B cell (primary cell): ENCODE measurements at places on chromosomes 6 and 20. TPM values are rescaled to one million over a fixed set of nuclear protein-coding genes. Genes with fewer than 3 reads are reported as not detected.

GRCh38 chr6:37244430-37245310, 12.9 kb upstream of the TBC1D22B start:
- H3K36me3 ChIP-seq: no peaks in the 10 kb centered on the region
- no peak overlapping the region for H3K4me3 ChIP-seq
- no peak overlapping the region for H3K27ac ChIP-seq
- no peaks in the 10 kb centered on the region for H3K27me3 ChIP-seq

GRCh38 chr6:134238960-134239795, 78.7 kb downstream of the SGK1 start:
- DNase-seq: no peak
- peaks cover 51% of the 10 kb centered on the region for H3K4me1 ChIP-seq
- no peak overlapping the region for H3K27ac ChIP-seq
- no peaks in the 10 kb centered on the region for H3K27me3 ChIP-seq
- H3K4me3 ChIP-seq: no peak overlapping the region
- no peaks in the 10 kb centered on the region for H3K36me3 ChIP-seq

- peak overlapping the region; percentile 100 for H3K27ac ChIP-seq
- DNase-seq: peak; percentile 94
- peak overlapping the region; percentile 60 for H3K4me3 ChIP-seq
- H3K4me1 ChIP-seq: peaks cover 94% of the 10 kb centered on the region
Measured at GRCh38 chr6:167113047-167113754, 9.7 kb upstream of the CCR6 start.

DNA sequence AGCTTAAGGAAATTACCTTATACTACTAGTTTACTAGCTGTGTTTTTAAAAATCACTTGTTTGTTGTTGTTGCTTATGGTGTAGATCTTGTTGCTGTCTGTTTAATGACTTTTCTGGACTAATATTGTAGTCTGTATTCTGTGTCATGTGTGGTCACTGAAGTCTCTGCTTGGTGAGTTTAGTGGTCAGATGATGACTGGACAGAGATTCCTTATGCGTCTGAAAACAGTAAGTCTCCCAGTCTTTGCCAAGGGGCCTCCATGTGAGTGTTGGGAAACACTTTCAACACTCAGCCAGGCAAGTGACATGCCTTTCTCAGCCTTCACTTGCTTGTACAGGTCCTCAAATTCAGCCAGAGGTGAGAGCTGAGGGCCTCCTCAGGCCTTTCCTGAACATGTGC, 256.9 kb upstream of the RNF24 start:
- no peak overlapping the region for H3K4me3 ChIP-seq
- peaks cover 3% of the 10 kb centered on the region for H3K27me3 ChIP-seq
- DNase-seq: no peak
- no peak overlapping the region for H3K27ac ChIP-seq
- no peaks in the 10 kb centered on the region for H3K4me1 ChIP-seq

GRCh38 chr6:37008484-37009465, 3.3 kb downstream of the FGD2 start:
- H3K4me3 ChIP-seq: peak overlapping the region; percentile 89
- DNase-seq: no peak
- peaks cover 59% of the 10 kb centered on the region for H3K36me3 ChIP-seq
- H3K27ac ChIP-seq: peak overlapping the region; percentile 80
- peaks cover 67% of the 10 kb centered on the region for H3K4me1 ChIP-seq

GRCh38 chr6:136956590-136957544, 34.8 kb downstream of the SLC35D3 start:
- H3K4me1 ChIP-seq: peaks cover 11% of the 10 kb centered on the region
- H3K4me3 ChIP-seq: no peak overlapping the region
- DNase-seq: peak; percentile 9
- H3K27ac ChIP-seq: no peak overlapping the region

GRCh38 chr6:70952608-70953165, 4.2 kb downstream of the B3GAT2 start:
- no peak for DNase-seq
- peaks cover 24% of the 10 kb centered on the region for H3K4me1 ChIP-seq
- H3K4me3 ChIP-seq: no peak overlapping the region
- H3K27ac ChIP-seq: no peak overlapping the region
- H3K36me3 ChIP-seq: no peaks in the 10 kb centered on the region

DNA sequence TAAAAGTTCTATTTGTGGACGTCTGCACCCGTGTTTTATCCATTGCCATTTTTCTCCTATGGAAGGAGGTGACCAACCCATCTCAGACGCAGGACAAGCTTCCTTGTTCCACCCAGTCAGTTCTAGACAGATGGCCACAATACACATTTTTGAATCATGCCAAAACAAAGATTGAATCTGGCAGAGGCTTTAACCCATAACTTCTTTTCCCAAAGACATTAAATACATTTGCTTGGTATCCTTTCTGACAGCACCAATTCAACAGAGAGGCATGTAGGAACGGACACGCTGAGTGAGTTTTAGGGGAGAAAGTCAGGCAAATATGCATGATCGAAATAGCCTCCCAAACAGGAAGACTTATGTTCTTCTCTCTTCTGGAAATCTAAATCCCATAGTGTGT, 552.7 kb upstream of the AGPAT4 start:
- no peaks in the 10 kb centered on the region for H3K36me3 ChIP-seq
- DNase-seq: no peak
- H3K27ac ChIP-seq: no peak overlapping the region
- no peaks in the 10 kb centered on the region for H3K27me3 ChIP-seq
- no peaks in the 10 kb centered on the region for H3K4me1 ChIP-seq
- no peak overlapping the region for H3K4me3 ChIP-seq

- no peak for DNase-seq
- H3K27me3 ChIP-seq: no peaks in the 10 kb centered on the region
- H3K4me3 ChIP-seq: no peak overlapping the region
- no peaks in the 10 kb centered on the region for H3K4me1 ChIP-seq
- no peak overlapping the region for H3K27ac ChIP-seq
Measured at GRCh38 chr6:56862415-56863175, 92.3 kb upstream of the BEND6 start.

DNA sequence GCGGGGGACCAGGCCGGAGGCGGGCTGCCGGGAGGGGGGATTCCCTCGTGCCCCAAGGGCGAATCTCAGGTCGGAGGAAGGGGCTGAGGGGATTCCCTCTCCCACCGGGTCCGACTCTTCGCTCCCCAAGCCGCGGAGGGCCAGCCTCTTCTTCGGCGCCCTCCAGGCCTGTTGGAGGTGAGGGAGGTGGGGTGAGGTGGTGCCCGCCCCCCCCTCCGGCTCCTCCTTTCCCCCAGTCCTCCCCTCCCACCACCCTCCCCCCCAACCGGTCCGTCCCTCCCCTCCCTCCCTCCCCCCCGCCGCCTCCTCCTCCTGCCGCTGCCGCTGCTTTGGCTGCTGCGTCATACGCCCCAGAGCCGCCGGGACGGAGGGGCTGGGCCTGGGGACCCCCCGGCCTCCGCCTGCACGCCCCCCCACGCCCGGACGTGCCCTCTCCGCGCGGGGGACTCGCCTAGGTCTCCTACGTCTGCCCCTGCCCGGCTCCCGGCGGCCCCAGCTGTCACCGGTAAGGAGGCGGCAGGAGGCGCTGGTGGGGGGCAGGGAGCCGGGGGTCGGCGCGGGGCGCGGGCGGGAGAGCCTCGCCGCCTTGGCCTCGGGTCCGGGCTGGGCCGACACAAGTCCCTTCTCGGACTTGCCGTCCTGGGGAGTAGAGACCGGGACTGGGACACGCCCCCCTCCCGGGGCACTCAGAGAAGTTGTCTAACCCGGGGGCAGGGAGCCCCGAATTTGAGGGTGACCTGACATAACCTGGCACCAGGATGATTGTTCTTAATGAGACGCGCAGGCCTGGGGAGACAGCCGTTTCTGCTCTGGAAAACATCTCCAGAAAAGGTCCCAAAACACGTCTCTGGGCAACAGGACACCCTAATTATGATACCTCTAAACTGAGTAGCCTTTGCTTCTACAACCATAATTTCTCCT, at the start of gene PHF1:
TSS of gene PHF1 (plus strand) at position 304 of the 921 bp plus-strand sequence. CDS start 1,250 bp downstream, outside the sequence.
- no peaks in the 10 kb centered on the region for H3K36me3 ChIP-seq
- H3K27ac ChIP-seq: peak within 1 kb of the TSS; percentile 98
- peak within 1 kb of the TSS; percentile 84 for H3K4me3 ChIP-seq
- DNase-seq: no peak
- no peaks in the 10 kb centered on the region for H3K27me3 ChIP-seq

DNA sequence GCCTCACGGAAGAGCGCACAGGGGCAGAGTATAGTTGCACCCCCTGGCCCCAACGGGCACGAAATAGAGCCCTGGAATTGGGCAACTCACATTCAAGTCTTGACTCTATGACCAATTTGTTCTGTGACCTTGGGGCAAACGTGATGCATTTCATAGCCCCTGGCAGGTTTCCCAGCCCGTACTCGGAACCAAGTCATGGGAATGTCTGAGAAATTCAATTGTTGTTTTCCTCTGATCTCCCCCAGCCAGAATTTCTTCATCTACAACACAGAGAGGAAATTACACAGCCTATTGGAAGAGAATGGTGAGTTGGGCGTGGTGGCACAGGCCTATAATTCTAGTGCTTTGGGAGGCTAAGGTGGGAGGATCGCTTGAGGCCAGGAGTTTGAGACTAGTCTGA, 322.3 kb upstream of the SULF2 start:
- DNase-seq: no peak
- no peaks in the 10 kb centered on the region for H3K36me3 ChIP-seq
- no peak overlapping the region for H3K27ac ChIP-seq
- H3K4me1 ChIP-seq: no peaks in the 10 kb centered on the region

- H3K36me3 ChIP-seq: no peaks in the 10 kb centered on the region
- no peak overlapping the region for H3K4me3 ChIP-seq
- H3K4me1 ChIP-seq: no peaks in the 10 kb centered on the region
- H3K27me3 ChIP-seq: no peaks in the 10 kb centered on the region
Measured at GRCh38 chr6:155939253-155939652, 483.6 kb upstream of the NOX3 start.

DNA sequence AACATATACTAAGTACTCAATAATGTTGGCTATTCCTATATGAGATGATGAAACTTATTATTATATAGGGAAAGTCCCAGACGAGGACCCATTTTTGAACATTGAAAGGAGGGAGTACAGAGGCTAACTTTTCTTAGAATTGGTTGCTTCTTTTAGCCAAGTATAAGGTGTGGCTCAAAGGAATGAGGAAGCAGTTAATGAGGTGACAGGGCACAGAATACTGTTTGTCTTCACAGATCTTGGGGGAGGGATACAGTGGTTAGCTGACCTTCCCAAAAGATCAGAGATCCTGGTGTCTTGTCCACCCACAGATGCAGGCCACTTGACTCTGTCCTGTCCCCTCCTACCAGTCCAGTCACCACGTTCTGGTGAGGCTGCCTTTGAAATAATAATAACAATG, 67.8 kb upstream of the EPB41L1 start:
- H3K4me1 ChIP-seq: peaks cover 8% of the 10 kb centered on the region
- no peaks in the 10 kb centered on the region for H3K36me3 ChIP-seq
- H3K27me3 ChIP-seq: no peaks in the 10 kb centered on the region
- no peak overlapping the region for H3K4me3 ChIP-seq

DNA sequence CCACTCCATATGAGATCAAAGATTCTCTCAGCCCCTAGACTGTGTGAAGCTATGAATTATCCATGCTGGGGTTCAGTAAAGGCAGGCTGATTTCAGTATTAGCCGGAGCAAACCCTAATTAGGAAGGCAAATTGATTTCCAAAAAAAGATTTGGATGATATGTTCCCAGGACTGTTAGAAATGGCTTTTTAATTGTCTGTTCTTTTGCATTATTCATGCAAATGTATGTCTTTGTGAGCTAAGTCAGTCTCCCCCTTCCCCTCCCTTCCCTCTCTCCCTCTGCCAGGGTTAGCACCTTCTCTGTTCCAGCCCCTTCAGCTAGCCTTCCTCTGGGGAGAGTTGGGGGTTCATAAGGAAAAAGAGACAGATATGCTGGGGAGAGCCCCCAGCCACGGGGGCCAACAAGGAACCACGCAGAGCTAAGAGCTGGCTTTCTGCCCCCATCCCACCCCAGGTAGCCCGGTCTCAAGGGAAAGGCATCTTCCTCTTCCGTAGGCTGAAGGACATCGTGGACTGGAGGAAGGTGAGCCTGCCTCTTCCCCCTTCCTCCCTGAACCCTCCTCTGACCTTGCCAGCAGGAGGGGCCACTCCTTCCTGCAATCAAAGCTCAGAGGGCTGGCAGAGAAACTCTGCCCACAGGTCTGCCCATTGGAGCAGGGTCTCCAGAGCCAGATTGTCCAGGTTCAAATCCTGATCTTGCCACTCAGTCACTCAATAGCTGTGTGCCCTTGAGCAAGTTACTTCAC, 32.3 kb downstream of the PDRG1 start:
- DNase-seq: no peak
- no peak overlapping the region for H3K27ac ChIP-seq
- H3K36me3 ChIP-seq: no peaks in the 10 kb centered on the region
- H3K27me3 ChIP-seq: no peaks in the 10 kb centered on the region
- H3K4me3 ChIP-seq: no peak overlapping the region

DNA sequence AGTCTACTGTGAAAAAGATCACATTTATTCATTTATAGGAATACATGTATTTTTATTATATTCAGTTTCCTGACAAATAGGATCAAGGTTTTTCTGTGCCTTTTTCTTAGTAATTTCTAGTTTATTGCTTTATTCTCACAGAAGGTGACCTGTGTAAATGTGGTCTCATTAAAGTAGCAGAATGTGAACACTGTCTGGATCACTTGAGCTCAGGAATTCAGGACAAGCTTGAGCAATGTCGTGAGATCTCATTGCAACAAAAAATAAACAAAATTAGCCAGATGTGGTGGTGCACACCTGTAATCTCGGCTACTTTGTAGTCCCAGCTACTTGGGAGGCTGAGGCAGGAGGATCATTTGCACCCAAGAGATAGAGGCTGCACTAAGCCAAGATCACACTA, 516.7 kb downstream of the CDKAL1 start:
- no peak overlapping the region for H3K4me3 ChIP-seq
- H3K27me3 ChIP-seq: no peaks in the 10 kb centered on the region
- no peak overlapping the region for H3K27ac ChIP-seq
- H3K4me1 ChIP-seq: no peaks in the 10 kb centered on the region
- no peak for DNase-seq
- no peaks in the 10 kb centered on the region for H3K36me3 ChIP-seq

- H3K27ac ChIP-seq: no peak overlapping the region
- H3K4me1 ChIP-seq: no peaks in the 10 kb centered on the region
- H3K36me3 ChIP-seq: no peaks in the 10 kb centered on the region
- no peak overlapping the region for H3K4me3 ChIP-seq
- no peak for DNase-seq
Measured at GRCh38 chr6:23140871-23141270, 571.5 kb downstream of the HDGFL1 start.

- no peaks in the 10 kb centered on the region for H3K36me3 ChIP-seq
- no peaks in the 10 kb centered on the region for H3K27me3 ChIP-seq
- no peaks in the 10 kb centered on the region for H3K4me1 ChIP-seq
- H3K4me3 ChIP-seq: no peak overlapping the region
Measured at GRCh38 chr6:143005816-143006215, 54.9 kb upstream of the AIG1 start.

DNA sequence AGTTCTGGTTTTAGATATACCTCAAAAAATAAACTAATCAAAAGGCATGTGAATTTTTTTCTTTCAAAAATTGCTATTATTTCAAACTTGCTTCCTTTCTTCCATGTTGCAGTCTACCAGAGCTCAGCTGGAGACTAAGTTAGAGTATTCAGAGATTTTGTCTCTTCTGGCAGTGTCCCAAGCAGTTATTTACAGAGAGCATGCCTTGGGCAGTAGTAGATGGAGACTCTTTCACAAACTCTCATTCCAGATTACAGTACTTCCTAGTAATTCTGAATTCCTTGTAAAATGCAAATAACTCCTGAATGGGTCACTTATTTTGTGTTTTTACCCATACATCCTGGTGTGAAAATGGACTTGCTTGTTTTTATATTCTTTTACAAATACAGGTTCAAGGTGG, 703.4 kb downstream of the EPHA7 start:
- no peaks in the 10 kb centered on the region for H3K36me3 ChIP-seq
- H3K27me3 ChIP-seq: no peaks in the 10 kb centered on the region
- H3K4me3 ChIP-seq: no peak overlapping the region
- no peak for DNase-seq
- H3K27ac ChIP-seq: no peak overlapping the region

Gene RBM24
- total RNA-seq: not detected in 2 replicates

Gene HLA-DQA2
- total RNA-seq: 171 and 173 TPM in 2 replicates

Gene MAK
- total RNA-seq: not detected in 2 replicates

Gene GJA10
- not detected in 2 replicates for total RNA-seq

Gene MDFI
- total RNA-seq: not detected in 2 replicates

Gene F13A1
- total RNA-seq: 2.0 and 2.2 TPM in 2 replicates

Gene CGAS
- 20.0 and 24.7 TPM in 2 replicates for total RNA-seq

Gene ENPP3
- 0.25 and 0.58 TPM in 2 replicates for total RNA-seq
